ENCODE measurements at places on chromosomes 6 and 20.

GRCh38 chr6:168599769-168600330 lies 158.9 kb downstream of the SMOC2 start:
- DNase-seq, result no peak

DNA sequence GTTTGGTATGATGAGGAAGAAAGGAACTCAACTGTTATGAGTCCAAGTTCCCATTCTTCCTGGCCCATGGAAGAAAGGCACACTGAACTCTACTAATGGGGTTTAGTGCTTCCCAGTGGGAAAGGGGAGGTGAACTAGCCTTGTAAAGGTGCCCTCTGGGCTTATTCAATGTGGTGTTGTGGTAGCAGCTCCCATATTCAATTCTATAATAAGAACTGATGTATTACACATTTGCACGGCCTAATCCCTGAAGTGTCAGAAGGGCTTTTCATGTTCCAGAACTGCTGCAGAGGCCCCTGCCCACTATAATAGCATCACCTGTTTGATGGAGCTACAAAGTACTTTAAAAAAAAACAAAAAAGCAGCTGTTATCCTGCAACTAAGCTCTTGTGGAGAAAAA lies 17.1 kb downstream of the PRKN start:
- DNase-seq, result no peak

- no peak for DNase-seq
These were observed 5.3 kb downstream of the TMEM170B start for GRCh38 chr6:11542863-11543262.

DNA sequence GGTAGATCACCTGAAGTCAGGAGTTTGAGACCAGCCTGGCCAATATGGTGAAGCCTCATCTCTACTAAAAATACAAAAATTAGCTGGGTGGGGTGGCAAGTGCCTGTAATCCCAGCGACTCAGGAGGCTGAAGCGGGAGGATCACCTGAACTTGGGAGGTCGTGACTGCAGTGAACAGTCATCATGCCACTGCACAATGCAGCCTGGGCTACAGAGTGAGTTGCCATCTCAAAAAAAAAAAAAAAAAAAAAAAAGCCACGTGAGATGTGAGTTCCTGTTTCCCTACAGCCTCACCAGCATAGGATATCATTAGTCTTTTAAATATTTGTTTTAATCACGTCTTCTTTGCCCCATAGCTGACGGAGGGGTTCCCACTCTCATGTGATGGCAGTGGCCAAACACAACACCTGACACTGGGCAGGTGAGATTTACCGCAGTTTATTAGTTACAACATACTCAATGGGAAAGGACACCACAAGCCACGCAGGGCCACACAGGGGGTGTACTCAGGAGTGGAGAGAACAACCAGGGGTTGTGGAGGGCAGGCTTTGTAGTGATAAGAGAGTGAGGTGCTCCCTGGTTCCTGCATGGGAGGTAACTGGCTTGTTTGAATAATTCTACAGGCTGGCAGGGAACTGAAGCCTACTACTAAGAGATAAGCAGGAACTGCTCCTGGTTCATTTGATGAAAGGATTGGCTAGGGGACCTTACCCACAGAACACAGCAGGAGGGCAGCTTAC lies 4.6 kb upstream of the LZTS3 start:
- DNase-seq, result no peak

DNA sequence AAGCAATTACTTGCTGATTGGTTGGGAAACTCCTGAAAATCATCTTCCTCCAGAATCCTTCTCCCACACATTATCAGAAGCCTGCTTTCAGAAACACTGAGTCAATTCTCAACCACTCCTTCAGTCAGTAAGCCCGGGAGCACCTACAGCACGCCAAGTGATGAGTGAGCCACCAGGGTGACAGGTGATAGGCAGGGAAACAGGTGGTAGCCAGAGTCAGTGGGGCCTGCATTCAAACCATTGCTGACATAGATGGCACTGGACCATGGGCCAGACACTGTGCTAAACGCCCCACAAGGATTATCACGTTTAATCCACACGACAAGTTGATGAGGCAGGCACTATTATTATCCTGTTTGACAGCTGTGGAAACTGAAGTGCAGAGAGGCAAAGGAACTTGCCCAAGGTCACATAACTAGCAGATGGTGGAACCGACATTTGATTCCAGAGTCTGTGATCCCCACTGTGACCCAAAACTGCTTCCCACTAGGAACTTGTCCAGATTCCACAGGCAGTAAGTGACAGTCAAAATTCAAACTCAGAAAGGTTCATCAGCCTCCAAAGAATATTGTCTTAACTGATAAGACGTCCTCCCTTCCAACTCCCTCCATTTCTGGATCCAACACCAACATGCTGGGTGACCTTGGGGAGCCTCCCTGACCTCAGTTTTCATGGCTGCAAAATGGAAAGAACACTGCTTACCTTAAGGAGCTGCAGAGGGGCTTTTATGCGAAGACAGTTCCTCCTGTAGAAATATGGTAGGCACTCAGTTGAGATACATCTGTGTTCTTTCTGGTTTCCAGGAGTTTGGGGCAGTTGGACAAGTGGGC lies 23.9 kb upstream of the TOP1 start:
- no peak for DNase-seq

DNA sequence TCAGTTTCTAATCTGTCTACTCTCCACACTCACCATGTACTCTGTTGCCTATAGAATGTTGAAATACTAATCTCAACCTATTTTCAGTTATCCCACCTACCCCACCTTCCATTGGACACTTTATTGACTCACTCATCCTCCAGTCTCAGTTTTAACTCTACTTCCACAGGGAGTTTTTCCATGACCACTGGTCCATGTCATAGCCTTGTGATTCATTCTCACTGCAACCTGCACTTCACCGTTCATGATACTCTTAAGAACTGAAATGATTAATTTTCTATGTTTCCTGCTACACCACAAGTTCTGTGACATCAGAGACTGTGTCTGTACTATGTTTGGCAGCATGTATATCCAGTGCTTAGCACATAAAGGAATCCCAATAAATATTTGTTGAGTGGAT lies 122.8 kb upstream of the HSF2 start:
- no peak for DNase-seq

DNA sequence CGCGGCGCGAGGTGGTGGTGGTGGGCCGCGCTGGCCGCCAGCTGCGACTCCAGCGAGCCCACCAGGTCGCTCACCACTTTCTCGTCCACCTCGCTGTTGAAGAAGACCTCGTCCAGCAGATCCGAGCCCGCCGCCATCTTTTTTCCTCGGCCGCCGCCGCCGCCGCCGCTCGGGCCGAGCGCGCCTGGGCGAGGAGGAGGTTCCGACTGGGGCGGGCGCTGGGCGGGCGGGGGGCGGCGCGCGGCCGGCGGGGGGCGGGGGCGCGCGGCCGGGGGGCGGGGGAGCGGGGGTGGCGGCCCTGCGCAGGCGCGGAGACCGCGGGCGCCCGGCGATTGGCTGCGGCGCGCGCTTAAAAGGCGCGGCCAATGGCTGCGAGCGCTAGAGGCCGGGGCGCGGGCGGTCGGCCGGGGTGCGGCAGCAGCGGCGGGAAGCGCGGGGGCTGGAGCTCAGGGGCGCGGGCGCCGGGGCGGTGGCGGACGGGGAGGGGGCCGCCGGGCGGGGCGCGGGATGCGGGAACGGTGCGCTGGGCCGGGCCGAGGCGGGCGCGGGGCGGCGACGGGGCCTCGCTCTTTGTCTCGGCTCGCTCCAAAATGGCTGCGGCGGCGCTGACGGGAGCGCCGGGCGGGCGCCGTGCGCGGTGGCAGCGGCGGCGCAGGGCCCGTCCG lies at the start of gene TAF4:
Gene TAF4, minus strand, starts transcription at position 208 of the 665 bp plus-strand sequence. Its CDS starts 71 bp downstream, at position 137.
- peak; percentile 81 for DNase-seq

- no peak for DNase-seq
These were observed 94.3 kb downstream of the TCP11 start for GRCh38 chr6:35046862-35047261.

DNA sequence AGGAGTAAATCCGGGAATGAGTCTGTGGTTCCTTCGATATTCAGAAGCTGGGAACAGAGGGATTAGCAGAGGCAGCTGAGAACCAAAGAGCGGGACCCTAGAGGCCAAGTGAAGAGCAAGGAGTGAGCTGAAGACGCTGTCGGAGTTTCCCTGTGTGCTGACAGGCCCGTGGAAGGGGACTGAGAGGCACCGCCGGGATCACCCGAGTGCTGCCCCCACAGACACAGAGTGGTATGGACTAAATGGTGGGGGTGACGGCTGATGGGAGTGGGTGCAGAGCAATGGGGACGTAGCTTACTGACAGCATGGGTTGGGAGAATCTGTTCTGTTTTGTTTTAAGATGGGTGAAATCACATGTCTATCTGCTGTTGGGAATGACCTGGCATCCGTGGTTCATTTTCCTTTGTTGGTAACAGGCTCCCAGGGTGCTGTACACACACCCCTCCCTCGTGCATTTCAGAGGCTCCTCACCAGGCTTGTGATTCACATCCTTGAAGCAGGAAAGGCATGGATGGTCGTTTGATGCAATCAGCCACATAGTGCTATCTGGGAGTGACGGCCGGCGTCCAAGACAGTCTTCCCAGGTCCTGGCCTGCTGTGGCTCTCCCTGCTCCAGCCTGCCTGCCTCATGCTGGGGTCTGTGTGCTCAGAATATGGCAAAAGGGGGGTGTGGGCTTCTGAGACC lies 97.4 kb downstream of the THBS2 start:
- no peak for DNase-seq

- peak; percentile 85 for DNase-seq
These were observed 33.0 kb downstream of the HNF4A start for GRCh38 chr20:44388466-44389023.

DNA sequence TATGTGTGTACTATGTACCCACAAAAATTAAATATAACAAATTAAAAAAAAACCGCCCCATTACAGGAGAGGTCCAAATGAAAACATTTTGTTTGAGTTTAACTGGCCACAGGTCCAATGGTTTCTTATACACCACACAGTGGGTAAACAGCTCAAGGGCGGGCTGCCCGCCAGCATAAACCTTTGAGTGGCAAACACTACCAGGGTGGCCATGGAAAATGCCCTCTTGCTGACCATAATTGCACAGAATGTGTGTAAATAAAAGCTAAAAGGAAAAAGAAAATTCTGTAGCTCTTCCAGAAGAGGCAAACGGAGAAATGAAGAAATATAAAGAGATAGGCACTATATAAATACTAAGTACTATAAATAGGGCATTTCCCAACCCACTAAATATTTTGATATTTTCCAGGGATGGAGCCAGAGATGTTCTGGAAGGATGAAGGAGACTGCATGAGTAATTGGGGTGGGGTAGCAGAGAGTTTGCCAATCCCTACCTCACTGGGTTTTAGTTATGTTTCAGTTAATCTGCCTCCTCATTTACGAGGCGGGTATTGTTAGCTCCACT lies 1.1 kb upstream of the CDC5L start:
- no peak for DNase-seq

GRCh38 chr6:74000666-74001490 lies 304.9 kb downstream of the CD109 start:
- DNase-seq, result no peak

GRCh38 chr6:24831771-24832716 lies 33.3 kb upstream of the ARMH2 start:
- DNase-seq, result no peak

GRCh38 chr6:45917439-45917838 lies 98.2 kb downstream of the CLIC5 start:
- DNase-seq, result no peak

DNA sequence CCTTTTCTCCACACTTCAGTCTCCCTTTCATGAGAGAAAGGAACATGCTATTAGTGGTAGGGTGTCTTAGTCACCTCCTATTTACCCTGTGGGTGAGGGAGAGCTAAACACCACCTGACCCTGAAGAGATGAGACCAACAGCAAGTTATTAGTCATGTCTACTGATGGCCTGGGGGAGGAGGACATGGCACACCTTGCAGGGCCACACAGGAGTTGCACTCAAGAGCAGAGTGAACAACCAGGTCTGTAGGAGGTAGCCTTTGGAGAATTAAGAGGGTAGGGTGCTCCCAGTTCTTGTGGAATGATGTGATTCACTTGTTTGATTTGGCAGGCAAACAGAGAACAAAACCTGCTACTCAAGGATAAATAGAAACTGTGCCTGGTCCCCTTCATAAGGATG lies 82.7 kb upstream of the FABP7 start:
- DNase-seq, result no peak

- DNase-seq, result peak; percentile 45
These were observed 1.2 kb downstream of the TPD52L1 start for GRCh38 chr6:125154761-125155135.

- no peak for DNase-seq
These were observed 220.6 kb upstream of the UFL1 start for GRCh38 chr6:96301023-96301422.

DNA sequence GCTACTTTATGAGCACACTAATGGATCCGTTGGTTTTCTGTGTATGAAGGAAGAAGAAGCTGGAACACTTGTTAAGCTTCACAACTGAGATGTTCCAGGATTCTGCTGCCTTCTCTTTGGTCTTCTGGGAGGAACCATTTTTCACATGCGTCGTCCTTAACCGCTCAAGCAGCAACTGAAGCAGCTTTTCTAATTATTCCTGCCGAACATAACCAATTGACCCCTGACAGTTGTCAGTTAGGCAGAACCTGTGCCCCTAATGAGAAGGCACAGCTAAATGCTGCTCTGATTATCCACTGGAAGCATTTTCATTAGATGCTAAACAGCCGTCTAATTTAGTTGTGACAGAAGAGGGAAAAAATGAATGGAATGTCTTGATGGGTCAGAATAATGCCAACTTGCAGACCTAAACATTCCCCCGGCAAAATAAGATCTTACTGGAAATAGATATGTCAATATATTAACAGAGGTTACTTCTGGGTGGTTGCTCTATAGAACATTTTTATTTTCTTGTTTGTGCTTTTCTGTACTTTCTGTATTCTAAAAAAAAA lies 85.0 kb upstream of the SMLR1 start:
- no peak for DNase-seq

Data from transverse colon (tissue), 4 donors.